ENCODE measurements at places on chromosomes 2 and 18.

- DNase-seq: no peak
Measured at GRCh38 chr18:48953104-48953706, 2.4 kb upstream of the SMAD7 start.

- no peak for DNase-seq
Measured at GRCh38 chr2:149225446-149225845, 104.9 kb upstream of the LYPD6 start.

GRCh38 chr2:51812138-51812866, 780.4 kb upstream of the NRXN1 start:
- DNase-seq: no peak

GRCh38 chr2:136236019-136236418, 118.1 kb upstream of the CXCR4 start:
- no peak for DNase-seq

DNA sequence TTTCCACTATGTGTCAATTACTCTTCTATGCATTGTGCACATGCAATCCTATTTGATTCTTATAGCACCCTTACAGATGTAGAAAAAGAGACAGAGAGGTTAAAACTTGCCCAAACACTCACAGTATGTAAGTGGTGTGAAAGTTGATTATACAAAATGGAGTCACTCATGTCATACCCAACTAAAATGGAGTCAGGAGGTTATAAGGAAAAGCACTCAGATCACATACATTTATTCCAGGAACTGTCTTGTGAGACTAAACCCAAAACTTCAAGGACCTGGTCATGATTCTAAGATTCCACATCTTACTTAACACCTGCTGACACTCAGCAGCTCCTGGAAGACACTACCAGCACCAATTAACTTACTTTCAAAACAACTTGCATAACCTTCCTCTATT, 802.6 kb downstream of the MBD2 start:
- no peak for DNase-seq

- DNase-seq: no peak
Measured at GRCh38 chr18:30915336-30915988, 127.1 kb downstream of the DSC3 start.

DNA sequence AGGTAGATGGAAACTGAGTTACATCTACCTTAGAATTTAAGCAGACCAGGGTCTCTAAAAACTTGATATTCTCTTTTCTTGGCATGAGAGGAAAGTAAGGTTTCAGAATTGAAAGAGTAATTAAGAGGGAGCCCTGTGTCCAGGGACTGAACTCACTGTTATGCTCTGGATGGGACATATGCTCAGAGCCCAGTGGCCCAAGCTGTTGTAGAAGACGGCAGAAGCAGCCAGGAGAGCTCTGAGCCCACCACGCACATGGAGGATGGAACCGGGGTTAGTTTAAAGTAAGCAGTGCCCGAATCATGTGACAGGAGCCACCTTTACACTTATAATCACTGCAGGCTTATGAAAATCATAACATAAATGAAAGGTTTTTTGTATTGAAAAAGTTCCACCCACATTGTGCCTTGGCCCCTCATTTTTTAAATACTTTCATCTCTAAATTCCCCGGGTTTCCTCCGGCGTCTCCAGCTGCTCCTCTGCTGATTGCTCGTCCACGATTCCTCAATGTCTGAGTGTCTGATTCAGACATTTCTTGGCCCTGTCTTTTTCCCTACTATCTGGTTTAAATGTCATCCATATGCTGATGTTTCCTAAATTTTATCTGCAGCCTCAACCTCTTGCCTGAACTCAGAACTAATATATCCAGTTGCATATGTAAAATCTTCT, 36.1 kb upstream of the SPTBN1 start:
- no peak for DNase-seq

- DNase-seq: no peak
Measured at GRCh38 chr2:218405086-218405745, 5.5 kb downstream of the CTDSP1 start.

DNA sequence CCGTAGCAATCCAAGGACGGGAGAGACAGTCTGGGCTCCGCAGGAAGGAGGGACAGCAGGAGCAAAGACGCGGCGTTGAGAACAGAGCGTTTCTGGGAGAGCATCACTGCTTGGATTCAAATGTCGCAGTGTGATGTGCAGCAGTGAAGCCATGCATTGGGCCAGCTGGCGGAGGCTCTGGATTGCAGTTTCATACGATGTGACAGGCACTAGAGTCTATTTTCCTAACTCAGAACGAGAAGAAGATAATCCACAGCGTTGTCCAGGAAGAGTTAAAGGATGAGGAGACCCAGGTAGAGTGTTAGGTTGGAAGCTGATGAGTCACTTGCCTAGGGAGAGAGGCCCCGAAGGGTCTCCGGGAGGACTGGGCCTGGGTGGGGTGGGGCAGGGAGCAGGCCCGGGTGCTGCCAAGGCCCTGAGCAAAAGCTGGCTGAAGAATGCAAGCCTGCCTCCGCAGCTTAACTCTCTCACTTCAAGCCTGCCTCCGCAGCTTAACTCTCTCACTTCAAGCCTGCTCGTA, 17.7 kb upstream of the SEMA4C start:
- no peak for DNase-seq

- DNase-seq: no peak
Measured at GRCh38 chr18:37559194-37559593, 6.4 kb downstream of the CELF4 start.

GRCh38 chr2:202778217-202778616, 93.3 kb downstream of the ICA1L start:
- DNase-seq: no peak

- DNase-seq: no peak
Measured at GRCh38 chr2:2892892-2893291, 484.7 kb downstream of the EIPR1 start.

DNA sequence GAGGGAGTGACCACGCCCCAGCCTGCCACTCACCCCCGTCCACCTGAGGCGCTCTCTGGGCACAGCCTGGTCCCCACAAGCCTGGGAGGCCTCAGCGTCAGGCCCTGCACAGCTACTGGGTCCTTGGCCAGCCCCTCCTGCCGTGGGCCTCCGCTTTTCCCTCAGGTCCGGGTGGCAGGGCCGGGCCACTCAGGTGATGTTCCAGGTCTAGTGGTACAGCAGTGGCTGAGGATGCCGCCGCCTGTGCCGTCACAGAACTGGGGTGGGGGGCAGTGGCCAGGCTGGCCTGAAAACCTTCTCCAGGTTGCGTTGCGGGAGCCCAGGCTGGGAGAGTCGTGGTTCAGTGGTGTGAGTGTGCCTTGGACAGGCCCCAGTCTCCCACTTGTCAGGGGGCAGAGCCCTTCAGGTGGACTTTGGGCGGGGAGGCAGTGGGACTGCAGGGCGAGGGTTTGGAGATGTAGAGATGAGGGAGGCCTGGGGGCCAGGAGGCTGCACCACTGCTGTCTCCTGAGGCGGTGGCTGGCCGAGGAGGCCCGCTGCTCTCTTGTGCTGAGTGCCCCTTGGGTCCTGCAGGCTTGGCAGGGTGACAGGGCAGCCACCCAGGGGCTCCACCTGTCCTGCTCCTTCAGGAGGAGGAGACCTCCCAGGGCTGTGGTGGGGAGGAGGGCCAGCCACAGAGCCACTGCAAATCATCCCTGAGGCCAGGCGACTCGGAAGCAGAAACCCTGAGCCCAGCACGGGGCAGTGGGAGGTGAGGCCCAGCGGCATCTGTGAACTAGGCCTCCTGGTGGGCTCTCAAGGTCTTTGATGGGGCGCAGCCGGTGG, 7.6 kb downstream of the GPC1 start:
- DNase-seq: no peak

- DNase-seq: no peak
Measured at GRCh38 chr18:54878159-54878622, 49.9 kb downstream of the RAB27B start.

DNA sequence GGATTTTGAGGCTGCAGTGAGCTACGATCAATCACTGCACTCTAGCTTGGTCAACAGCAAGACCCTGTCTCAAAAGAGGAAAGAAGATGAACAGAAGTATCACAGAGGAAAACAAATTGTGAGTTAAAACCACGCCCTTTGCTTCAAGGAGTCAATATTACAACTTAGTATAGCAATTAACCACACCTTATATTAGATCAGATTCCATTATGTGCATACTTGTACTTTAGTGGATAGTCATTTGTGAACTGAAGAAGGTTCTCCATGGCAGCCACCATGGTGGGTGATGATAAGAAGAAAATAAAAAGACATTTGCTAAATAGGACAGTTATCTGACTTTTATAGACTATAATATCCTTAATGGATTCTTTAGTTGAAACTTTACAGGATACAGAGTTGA, 72.3 kb upstream of the EFEMP1 start:
- no peak for DNase-seq

GRCh38 chr2:85008252-85008651, 37.3 kb downstream of the KCMF1 start:
- DNase-seq: no peak

DNA sequence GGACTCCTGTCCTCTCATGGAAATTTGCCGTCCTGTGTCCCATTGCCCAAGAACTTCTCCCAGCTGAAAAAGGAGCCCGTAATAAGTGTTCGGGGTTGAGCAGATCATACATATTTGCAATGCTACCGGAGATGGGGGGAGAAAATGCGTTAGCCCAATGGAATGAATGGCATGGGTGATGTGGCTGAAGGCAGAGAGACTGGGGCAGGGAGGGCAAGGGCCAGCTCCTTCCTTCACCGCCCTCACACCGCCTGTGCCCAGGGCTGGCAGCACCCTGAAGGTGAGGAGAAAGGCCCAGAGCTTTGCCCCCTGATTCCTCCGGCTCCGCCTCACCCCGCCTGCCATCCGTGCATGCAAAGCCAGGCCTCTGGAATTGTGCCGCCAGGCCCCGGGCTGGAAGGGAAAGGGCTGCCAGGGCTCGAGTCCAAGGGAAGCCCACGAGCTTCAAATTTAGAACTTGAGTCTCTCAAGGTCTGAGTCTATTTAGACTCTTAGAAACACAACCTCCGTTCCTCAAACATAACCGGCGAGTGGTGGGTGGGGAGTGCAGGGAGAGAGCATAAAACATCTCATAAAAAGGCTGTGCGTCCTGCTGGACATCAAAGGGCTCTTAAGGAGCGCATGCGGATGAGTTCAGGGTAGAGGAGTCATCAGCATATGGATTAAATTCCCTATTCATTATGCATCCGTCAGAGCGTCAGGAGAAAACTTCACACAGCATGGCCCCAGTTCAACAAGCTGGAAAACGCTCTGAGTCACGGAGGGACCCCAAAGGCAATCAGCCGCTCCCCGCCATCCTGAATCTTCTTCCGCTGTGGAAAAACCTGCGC, 121.7 kb upstream of the GLI2 start:
- DNase-seq: no peak

DNA sequence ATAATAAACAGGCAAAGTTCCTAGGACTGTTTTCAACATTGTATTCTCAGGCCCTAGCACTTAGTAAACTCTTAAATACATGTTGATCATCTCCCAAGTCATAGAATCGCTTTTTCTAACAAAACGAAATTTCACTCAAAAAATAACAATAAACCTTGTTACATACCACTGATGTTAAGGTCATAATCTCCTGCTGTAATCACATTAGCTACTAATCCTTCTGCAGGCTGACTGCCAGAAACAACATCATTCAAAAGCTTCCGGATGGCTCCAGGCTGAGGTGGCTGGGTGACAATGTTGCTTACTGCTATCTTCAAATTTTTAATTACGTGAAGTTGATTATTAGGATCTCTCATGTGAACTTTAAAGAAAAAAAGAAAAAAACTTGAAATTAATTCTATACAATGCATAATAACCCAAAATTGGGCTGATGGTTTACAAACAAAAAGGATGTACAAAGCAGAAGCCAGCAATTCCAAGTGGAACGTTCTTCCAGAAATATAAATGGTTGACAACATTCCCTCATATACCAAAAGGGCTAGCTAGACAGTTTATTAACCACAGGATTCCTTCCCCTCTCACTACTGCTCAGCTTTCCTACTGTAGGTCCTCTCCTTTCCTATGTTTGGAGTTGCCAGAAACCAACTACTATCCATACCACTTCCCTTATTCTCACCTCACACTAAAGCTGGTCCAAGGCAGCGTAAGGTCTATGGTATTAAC, 11.6 kb downstream of the TRAPPC8 start:
- DNase-seq: no peak

DNA sequence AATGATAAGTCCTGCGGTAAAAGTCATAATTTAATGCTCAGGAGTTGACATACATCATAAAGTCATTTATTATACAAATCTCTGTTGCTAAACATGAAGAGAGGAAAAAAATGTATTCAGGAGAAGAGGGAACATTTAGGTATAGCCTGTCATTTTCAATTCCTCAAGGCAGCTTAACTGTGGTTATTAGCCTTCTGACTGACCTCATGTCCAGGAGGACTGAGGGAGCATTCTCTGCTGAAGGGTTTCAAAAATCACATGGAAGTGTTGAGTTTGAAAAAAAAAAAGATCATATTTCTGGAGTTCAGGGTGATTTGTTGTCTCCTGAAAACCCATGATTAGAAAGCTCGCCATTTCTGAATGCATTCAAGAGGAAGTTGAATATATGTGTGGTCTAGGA, 1371.1 kb upstream of the LRRTM1 start:
- DNase-seq: no peak

- no peak for DNase-seq
Measured at GRCh38 chr2:208375491-208376068, 31.0 kb upstream of the PTH2R start.

DNA sequence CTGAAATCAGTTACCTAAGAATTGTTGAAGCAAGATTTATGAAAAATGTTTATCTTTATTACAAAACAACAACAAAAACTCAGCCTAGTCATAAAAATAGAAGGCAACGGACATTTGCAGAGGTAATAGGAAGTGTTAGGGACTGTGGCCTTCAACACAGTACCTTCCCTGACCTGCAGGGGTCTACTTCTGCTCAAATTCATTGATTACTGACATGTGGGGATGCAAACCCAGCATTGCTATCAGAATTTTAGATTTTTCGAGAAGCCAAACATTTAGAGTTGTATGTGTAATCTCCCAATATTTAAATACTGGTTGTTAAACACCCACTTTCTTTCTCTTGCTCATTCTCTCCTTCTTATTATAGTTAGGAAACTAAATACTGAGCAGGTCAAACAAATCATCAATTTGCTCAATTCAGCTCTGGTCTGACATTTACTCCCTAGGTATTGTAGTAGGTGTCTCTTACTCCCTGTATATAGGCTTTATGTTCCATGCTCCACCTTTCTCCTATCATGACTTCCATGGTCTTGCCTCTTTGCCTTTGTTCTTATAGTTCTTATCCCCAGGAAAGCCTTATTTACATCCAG, 198.5 kb downstream of the UBE2E3 start:
- peak; percentile 44 for DNase-seq

DNA sequence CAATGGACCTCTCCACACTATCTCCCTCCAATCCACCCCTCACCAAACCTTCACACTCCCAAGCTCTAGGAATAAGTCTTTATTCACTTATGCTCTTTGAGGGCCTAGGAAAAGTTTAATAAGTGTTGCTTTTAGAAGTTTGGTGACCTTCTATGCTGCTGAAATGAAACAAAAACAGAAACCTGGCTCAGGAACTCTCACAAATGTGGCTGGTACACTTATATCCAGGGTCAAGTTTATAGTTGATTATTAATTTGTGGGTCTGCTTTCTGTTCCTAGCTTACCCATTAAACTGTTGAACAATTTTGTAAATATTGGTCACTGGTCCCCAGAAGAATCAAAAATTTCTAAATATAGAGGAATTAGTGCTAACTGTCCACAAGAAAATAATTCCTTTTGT, 14.2 kb upstream of the ANKRD44 start:
- DNase-seq: no peak
